ENCODE measurements at places on chromosomes 12 and 14. TPM values are rescaled to one million over a fixed set of nuclear protein-coding genes. Genes with fewer than 3 reads are reported as not detected.

Gene MYH6
- not detected for total RNA-seq

Gene PLA2G1B
- total RNA-seq: not detected

Gene IL31
- not detected for total RNA-seq

GRCh38 chr12:11746940-11747716 is 97.7 kb downstream of the ETV6 start:
- H3K27ac ChIP-seq: no peak overlapping the region
- H3K4me3 ChIP-seq: no peak overlapping the region
- no peaks in the 10 kb centered on the region for H3K27me3 ChIP-seq
- H3K4me1 ChIP-seq: peaks cover 7% of the 10 kb centered on the region

GRCh38 chr12:96434107-96434506 is 33.9 kb upstream of the CDK17 start:
- H3K4me3 ChIP-seq: no peak overlapping the region
- H3K4me1 ChIP-seq: no peaks in the 10 kb centered on the region
- H3K27ac ChIP-seq: no peak overlapping the region
- no peak for DNase-seq
- H3K27me3 ChIP-seq: no peaks in the 10 kb centered on the region

DNA sequence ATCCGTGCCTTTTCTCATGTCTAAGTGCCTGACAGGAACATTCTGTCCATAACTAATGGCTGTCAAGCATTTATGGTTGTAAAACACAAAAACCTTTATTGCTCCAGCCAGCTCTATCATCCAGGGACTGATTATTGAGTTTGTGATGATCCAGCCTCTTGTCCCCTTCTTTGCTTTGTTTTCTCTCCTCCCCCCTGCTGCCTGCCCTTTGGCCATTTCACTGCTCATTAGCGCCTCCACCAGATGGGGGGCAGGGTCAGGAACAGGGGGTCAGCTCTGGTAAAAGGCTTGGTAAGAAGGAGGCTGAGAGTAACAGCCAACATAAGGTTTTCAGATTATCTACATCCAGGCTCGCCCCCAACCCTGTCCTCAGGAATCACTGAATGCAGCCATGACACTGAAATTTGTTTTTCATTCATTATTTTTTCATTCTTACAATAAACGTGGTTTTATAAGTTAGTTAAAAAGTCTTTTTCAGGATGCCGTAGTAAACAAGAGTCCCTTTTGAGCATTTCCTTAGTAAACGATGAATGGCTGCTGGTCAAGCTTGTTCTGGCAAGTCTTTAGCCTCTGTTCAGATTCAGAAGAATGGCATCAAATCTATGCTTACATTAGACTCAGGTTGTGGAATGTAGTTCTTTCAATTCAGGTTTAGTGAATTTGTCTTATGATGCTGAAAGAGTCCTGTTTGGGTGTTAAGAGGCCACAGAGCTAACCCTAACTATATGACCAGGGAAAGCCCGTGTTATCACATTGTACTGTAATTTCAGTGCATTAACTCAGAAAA is 21.7 kb downstream of the HMGA2 start:
- H3K27me3 ChIP-seq: no peaks in the 10 kb centered on the region
- no peak overlapping the region for H3K4me3 ChIP-seq
- peaks cover 4% of the 10 kb centered on the region for H3K4me1 ChIP-seq
- peak; percentile 53 for DNase-seq
- no peaks in the 10 kb centered on the region for H3K36me3 ChIP-seq

GRCh38 chr14:73792481-73792880 is 59.1 kb upstream of the PTGR2 start:
- peaks cover 5% of the 10 kb centered on the region for H3K27me3 ChIP-seq
- H3K4me1 ChIP-seq: peaks cover 16% of the 10 kb centered on the region
- H3K36me3 ChIP-seq: no peaks in the 10 kb centered on the region
- H3K27ac ChIP-seq: no peak overlapping the region
- DNase-seq: no peak

Gene FAM234B
- 26.8 TPM for total RNA-seq

GRCh38 chr14:99212646-99213045 is 59.4 kb downstream of the BCL11B start:
- H3K27me3 ChIP-seq: peaks cover 6% of the 10 kb centered on the region
- H3K4me3 ChIP-seq: no peak overlapping the region
- no peak overlapping the region for H3K27ac ChIP-seq
- no peak for DNase-seq
- peaks cover 2% of the 10 kb centered on the region for H3K4me1 ChIP-seq
- no peaks in the 10 kb centered on the region for H3K36me3 ChIP-seq

GRCh38 chr14:52313903-52314594 is at the start of gene PTGER2:
Gene PTGER2, plus strand, starts transcription at chr14:52314312. Its CDS starts 237 bp downstream, at chr14:52314549.
- peaks cover 3% of the 10 kb centered on the region for H3K4me1 ChIP-seq
- peaks cover 19% of the 10 kb centered on the region for H3K27me3 ChIP-seq
- H3K27ac ChIP-seq: no peak within 1 kb of the TSS
- H3K4me3 ChIP-seq: peak within 1 kb of the TSS; percentile 94

- no peak overlapping the region for H3K27ac ChIP-seq
- peaks cover 2% of the 10 kb centered on the region for H3K27me3 ChIP-seq
- DNase-seq: no peak
Observed at GRCh38 chr12:11561411-11561810, 88.1 kb upstream of the ETV6 start.

GRCh38 chr12:124776125-124776513 is 87.5 kb downstream of the SCARB1 start:
- no peaks in the 10 kb centered on the region for H3K4me1 ChIP-seq
- H3K36me3 ChIP-seq: peaks cover 4% of the 10 kb centered on the region
- no peak for DNase-seq
- H3K27ac ChIP-seq: no peak overlapping the region

- H3K4me3 ChIP-seq: no peak overlapping the region
- no peaks in the 10 kb centered on the region for H3K4me1 ChIP-seq
- no peak overlapping the region for H3K27ac ChIP-seq
- peaks cover 2% of the 10 kb centered on the region for H3K27me3 ChIP-seq
- DNase-seq: no peak
Observed at GRCh38 chr12:102421802-102422583, 58.4 kb downstream of the IGF1 start.

Gene PPP2R5E
- 67.7 TPM for total RNA-seq

Gene KITLG
- 0.61 TPM for total RNA-seq

GRCh38 chr12:54265364-54265812 is 14.5 kb downstream of the CBX5 start:
- no peak for DNase-seq
- peaks cover 23% of the 10 kb centered on the region for H3K4me1 ChIP-seq
- no peaks in the 10 kb centered on the region for H3K27me3 ChIP-seq
- no peaks in the 10 kb centered on the region for H3K36me3 ChIP-seq

Gene KRT85
- total RNA-seq: not detected

DNA sequence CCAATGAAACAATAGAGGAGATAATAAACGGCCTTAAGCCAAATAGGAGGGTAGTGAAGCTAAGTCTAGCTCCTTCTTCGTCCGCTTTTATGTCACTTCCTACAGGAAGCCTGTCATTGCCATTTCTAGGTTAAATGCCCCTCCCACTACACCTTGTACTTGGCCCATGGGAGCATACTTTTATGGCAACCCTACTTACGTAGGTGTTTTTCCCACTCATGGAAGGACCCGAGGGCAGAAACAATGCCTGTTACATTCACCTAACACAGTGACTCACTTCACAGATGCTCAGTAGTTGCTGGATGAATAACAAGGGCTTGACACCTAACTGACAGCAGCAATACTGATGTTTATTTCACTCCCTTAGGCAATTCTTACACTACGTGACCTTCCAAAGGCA is 44.5 kb downstream of the ALKBH1 start:
- no peak overlapping the region for H3K27ac ChIP-seq
- H3K4me1 ChIP-seq: peaks cover 15% of the 10 kb centered on the region
- no peak overlapping the region for H3K4me3 ChIP-seq
- H3K27me3 ChIP-seq: no peaks in the 10 kb centered on the region

DNA sequence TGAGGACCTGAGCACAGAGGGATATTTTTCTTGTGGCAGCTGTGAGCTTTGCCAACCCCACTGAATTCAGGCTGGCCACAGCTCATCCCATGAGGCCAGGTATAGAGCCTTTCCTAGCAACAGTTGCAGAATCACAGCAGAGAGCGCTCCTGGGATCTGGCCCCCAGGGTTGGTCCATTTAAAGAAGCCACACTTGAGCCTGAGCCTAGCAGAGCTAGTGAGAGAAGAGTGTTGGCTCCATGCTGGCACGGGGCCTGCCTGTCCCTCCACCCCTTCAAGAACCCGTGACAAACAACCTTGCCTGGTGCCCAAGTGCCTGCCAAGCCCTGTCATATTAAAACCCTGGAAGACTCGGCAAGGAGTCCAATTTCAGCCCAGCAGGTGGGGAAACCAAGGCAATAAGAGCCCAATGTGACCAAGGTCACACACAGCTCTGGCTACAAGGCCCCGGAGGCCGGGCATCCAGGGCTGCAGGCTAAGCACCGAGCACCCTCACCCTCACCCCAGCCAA is 91.6 kb downstream of the LRRC74A start:
- peaks cover 58% of the 10 kb centered on the region for H3K4me1 ChIP-seq
- H3K27me3 ChIP-seq: peaks cover 16% of the 10 kb centered on the region
- no peak for DNase-seq
- H3K4me3 ChIP-seq: peak overlapping the region; percentile 77

DNA sequence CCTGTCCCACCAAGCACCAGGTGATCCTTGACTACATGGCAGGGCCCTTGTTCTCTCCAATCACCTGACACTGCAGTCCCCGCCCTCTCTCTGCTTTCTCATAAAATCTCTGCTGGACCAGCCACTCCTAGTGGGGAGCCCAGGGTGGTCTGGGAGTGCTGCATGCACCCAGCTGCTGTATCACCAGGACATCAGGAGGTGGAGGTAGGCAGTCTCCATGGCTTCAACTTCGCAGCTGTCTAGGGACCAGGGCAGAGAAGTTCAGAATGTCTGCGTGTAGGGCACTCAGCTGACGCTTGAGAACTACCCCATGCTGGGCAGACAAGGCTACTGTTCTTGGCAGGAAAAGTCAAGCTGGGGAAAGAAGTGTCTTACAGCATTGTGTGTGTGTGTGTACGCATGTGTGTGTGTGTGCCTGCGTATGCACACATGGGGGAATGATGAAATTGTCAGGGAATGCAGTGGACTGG is 2.6 kb downstream of the WSCD2 start:
- H3K27ac ChIP-seq: no peak overlapping the region
- no peak overlapping the region for H3K4me3 ChIP-seq
- peaks cover 7% of the 10 kb centered on the region for H3K4me1 ChIP-seq

Gene SLC8B1
- total RNA-seq: 27.9 TPM

GRCh38 chr12:91951571-91951970 is 194.1 kb downstream of the BTG1 start:
- peaks cover 3% of the 10 kb centered on the region for H3K4me1 ChIP-seq
- H3K27me3 ChIP-seq: no peaks in the 10 kb centered on the region
- H3K36me3 ChIP-seq: no peaks in the 10 kb centered on the region

Gene GLIPR1L2
- not detected for total RNA-seq

Gene NGB
- total RNA-seq: 0.22 TPM

Gene NINJ2
- total RNA-seq: 0.76 TPM

- no peak for DNase-seq
- peaks cover 5% of the 10 kb centered on the region for H3K4me1 ChIP-seq
- H3K27me3 ChIP-seq: peaks cover 19% of the 10 kb centered on the region
- H3K36me3 ChIP-seq: peaks cover 6% of the 10 kb centered on the region
Observed at GRCh38 chr12:57764662-57765002, 2.2 kb downstream of the CYP27B1 start.

GRCh38 chr12:119343130-119343529 is 8.6 kb downstream of the CCDC60 start:
- H3K27ac ChIP-seq: peak overlapping the region; percentile 48
- DNase-seq: no peak
- no peak overlapping the region for H3K4me3 ChIP-seq
- H3K4me1 ChIP-seq: peaks cover 30% of the 10 kb centered on the region
- no peaks in the 10 kb centered on the region for H3K36me3 ChIP-seq
- H3K27me3 ChIP-seq: peaks cover 5% of the 10 kb centered on the region

GRCh38 chr12:93571365-93571924 is 1.0 kb upstream of the SOCS2 start:
- DNase-seq: peak; percentile 97
- peaks cover 9% of the 10 kb centered on the region for H3K4me1 ChIP-seq
- H3K27ac ChIP-seq: no peak overlapping the region
- H3K27me3 ChIP-seq: peaks cover 19% of the 10 kb centered on the region
- peak overlapping the region; percentile 79 for H3K4me3 ChIP-seq
- no peaks in the 10 kb centered on the region for H3K36me3 ChIP-seq

DNA sequence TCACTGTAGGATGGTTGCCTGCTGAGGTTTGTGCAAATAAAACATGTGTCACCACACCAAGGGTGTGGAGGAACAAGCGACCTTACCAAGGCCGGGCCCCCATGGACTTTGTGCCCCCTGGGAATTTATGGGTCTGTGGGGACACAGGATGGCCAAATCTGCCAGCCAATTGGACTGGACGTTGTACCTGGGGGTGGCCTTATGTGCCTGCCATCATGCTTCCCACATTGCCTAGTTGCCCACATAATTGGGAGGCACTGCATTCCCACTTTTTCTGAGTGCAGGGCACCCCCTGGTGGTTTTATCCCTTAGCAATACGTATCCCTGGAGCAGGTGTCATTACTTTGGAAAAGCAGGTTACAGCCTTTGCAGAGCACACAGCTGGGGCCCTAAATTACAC is 92.6 kb upstream of the TMPO start:
- no peak overlapping the region for H3K4me3 ChIP-seq
- H3K27ac ChIP-seq: no peak overlapping the region
- H3K27me3 ChIP-seq: no peaks in the 10 kb centered on the region
- H3K4me1 ChIP-seq: peaks cover 11% of the 10 kb centered on the region
- DNase-seq: no peak

DNA sequence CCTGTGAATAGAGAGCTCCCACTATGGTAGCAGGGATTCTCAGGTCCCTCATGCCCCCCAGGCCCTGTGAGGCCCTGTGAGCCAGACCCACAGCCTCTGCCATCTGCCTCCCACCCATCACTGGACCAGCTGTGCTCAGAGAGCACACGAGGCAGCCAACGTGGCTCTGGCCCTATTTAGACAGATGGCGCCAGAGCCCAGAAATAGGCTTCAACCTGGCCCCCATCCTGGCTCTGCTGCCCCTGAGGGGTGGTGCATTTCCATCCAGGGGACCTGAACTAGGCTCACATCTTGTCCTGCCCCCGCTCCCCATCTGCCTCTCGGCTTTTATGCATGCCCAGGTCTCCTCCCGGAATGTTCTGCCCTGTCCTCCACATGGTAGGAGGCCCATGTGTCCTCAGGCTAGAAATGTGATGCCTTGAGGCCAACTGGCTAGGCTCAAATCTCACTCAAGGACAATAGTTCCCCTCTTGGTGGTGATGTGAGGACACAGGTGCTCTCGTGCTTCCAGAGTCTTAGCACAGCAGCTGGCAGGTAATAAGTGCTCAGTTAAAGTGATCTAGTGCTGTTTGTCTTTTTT is 18.9 kb downstream of the TMEM63C start:
- peaks cover 59% of the 10 kb centered on the region for H3K4me1 ChIP-seq
- H3K36me3 ChIP-seq: peaks cover 6% of the 10 kb centered on the region
- DNase-seq: peak; percentile 40
- peak overlapping the region; percentile 92 for H3K27ac ChIP-seq
- peaks cover 19% of the 10 kb centered on the region for H3K27me3 ChIP-seq
